ENCODE measurements at places on chromosomes 7 and 10.

DNA sequence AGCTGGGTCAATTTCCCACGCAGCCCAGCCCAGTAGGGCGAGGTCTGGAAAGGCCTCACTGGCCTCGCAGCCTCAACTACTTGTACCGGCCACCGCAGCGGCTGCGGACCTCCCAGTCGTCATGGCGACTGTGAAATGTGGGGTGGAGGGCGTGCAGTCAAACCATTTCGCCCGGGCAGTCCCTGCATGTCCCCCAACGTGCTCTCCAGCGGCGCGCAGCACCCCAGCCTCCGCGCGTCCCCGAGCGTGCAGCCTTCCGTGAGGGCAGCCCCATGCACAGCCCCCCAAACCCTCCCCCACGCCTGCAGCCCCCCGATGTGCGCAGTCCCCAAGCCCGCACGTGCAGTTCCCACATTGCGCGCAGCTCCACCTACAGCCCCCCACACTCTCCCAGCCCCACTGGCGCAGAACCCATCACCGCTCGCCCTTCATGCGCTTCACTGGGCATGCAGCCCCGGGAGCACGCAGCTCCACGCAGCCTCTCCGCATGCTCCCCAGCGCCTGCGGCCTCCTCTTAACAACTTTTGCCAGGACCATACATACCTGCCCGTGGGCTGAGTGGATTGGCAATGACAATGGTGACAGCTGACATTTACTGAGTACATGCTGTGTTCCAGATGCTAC is 34.5 kb upstream of the SFTPD start:
- DNase-seq, result no peak

GRCh38 chr7:46912692-46913091 is 669.2 kb downstream of the TNS3 start:
- no peak for DNase-seq

GRCh38 chr10:83373671-83374070 is 765.6 kb upstream of the GHITM start:
- DNase-seq, result no peak

DNA sequence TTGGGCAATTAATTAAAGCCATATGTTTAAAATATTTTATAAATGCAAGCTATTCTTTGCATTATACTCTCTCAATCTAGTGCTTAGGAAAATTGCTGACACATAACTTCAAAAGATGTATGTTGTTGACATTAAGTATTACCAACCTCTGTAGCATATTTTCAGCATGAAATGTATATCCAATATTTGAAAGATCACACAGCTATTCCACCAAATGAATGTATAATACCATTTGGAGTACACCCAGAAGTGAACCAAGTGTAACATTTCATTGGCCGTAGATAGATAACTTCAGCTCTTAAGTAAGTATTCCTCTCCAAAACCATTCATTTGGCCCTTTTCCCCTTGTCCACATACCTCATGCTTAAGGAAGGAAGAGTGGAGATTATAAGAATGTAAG is 104.6 kb downstream of the HECTD2 start:
- no peak for DNase-seq

- no peak for DNase-seq
These were observed 63.1 kb downstream of the VWA2 start for GRCh38 chr10:114301951-114302710.

- DNase-seq, result no peak
These were observed 10.1 kb downstream of the UNCX start for GRCh38 chr7:1242606-1243289.

DNA sequence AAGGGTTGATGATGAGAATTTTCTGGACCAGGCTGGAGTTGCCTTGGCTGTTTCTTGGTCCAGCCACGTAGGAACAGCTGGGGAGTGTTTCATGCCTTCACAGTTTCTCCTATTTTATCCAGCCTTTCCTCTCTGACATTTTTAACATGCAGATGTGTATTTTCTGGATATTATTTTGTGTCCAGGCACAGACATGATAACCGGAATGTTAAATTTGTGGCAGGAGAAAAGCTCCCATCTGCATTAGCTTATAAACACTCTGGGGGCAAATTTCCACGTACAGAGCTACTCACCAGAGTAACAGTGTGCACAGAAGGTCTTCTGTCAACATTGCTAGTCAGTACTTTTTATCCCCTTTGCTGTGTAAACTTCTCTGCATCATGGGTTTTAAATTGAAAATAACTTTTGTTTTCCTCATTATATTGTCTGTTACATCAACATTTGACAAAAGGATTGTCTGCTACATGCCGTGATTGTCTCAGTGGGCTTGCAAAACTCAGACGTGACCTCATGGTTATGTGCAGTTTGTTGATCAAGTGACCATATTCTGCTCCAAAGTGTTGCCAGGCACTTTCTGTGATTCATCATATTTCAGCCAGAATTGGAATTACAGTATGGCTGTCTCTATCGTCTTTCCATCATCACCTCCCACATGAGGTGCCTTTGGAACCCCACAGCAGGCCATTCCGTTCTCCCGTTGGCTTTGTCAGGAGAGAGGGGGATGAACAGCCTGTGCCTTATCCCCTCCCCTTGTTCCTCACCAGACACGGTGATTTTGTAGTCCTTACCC is 41.4 kb downstream of the INSYN2A start:
- DNase-seq, result no peak

GRCh38 chr10:60842694-60843093 is 64.4 kb downstream of the CDK1 start:
- DNase-seq, result no peak

DNA sequence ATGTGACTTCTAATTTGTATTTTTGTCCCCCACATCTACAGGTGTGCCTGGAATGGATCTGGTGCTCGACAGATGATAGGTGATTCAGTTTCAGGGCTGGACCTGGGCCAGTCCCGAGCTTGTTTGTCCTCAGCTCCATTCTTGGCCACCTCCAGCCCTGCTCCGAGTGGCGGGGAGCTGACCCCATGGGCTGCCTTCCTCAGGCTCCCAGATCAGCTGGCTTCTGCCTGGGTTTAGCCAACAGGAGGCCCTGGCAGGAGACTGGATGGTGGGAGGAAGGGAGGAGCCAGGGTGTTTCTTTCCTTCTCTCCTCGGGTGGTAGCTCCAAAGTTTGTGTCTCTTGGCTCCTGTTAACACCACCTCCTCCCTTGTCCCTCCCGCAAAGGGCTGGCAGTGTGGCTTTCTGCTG is 75.2 kb downstream of the CDH23 start:
- DNase-seq, result no peak

- no peak for DNase-seq
These were observed 1.3 kb downstream of the ELN start for GRCh38 chr7:74029089-74029785.

- no peak for DNase-seq
These were observed 449.5 kb downstream of the CALN1 start for GRCh38 chr7:71962636-71963035.

DNA sequence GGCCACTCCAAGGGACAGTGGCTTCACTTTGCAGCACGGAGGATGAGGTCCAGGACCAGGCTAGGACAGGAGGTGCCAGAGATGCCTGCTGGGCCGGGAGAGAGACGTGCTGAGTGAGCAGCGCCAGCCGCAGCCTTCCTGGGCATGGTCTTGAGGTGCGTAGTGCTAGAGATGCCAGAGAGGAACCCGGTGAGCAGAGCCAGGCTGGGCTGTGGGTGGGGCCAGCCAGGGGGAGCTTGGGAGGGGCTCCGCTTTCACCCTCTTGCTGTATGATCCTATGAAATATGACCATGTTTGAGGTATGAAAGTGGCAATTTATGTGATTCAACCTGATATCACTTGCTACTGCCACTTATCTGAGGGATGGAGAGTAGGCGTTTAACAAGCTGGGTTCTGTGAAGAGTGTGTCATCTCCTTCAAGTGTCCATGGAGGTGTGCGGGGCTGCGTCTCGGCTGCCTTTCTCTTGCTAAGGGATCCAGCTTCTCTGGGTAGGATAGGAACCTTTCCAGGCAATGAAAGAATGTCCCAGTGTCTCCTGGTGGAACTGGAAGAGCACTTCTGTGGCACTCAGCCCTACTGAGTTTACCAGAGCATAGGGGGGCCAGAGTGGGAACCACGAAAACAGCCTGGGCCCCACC is 518.4 kb upstream of the FOXK1 start:
- DNase-seq, result no peak

GRCh38 chr10:12448729-12449391 is 99.5 kb downstream of the CAMK1D start:
- DNase-seq, result no peak

DNA sequence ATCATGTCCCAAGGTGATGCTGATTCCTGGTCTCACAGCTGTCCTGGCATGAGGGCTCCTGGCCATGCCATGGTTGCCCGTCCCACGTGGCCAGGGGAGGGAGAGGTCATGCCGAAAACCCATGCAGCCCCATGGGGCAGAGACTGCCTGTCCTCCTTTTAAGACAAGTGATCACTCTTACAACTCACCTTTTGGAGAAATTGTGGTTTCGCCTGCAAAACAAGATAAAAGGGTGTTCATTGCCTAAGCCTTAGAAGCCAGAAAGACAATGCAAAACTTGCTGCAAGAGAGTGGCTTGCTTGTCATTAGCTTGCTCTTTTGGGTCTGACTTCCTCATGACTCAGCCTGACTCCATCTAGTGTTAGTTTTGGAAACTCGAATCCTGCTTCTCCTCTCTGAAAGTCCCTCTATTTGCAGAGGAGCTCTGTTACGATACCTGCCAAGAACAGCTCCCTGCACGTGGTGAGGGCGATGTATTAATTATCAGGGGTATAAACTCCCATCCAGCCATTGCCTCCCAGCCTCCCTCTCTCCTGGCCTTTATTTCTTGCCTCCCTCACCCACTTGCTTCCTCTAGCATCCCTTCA is 26.7 kb downstream of the TMEM273 start:
- DNase-seq, result no peak

DNA sequence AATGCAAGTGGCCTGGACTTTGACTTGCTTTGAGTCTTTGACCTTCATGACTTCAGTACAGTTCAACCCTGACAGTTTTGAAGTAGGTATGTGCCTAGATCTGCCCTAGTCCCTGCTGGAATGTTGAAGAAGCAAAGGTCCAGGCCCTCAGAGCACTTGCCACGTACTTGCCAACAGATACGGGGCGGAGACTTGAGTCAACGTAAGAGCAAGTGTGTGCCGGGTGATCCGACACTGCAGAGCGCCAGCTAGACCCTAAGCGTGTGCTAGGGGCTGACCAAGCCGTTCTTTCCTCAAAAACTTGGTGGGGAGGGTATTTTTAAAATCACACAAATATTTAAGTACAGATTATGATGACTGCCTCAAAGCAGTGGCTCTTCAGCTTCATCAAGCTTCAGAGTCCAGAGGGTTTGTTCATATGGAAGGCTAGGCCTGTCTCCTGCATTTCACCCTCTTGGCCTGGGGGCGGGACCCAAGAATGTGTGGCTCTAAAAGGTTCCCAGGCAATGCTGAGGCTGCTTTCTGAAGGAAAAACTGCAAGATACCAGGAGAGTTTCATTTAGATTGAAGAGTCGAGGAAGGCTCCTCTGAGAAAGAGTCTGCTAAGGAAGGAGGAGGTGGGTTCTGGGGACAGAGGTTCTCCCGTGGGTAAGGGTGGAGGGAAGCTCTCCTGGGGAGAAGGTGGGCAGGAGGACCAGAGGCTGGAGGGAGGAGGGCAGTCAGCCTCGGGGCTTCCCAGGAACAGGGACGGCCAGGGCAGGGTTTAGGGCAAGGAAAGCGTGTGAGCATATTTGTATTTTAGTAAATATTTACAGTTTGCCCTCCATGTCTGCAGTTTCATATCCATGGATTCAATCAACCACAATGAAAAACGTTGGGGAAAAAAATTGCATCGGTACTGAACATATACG is 160.3 kb downstream of the EGFR start:
- DNase-seq, result no peak

DNA sequence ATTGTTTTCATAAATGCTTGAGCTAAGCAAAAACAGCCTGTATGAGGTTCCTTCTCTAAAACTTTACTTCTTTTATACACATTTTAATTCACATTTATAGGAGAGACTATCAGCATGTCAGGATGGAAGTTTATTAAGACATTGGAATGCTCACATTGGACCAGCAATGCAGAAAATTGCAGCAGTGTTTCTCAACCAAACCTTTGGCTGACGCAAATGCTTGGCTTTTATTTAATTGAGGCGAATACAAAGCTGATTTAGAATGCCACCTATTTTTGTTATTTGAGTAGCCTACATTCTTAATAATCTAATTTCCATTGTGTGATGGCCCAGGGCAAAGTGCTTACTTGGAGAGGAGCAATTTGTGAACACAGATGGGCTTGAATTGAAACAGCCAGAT is 283.2 kb downstream of the ARL4A start:
- no peak for DNase-seq

- no peak for DNase-seq
These were observed 37.8 kb downstream of the IFIT5 start for GRCh38 chr10:89452193-89452592.

DNA sequence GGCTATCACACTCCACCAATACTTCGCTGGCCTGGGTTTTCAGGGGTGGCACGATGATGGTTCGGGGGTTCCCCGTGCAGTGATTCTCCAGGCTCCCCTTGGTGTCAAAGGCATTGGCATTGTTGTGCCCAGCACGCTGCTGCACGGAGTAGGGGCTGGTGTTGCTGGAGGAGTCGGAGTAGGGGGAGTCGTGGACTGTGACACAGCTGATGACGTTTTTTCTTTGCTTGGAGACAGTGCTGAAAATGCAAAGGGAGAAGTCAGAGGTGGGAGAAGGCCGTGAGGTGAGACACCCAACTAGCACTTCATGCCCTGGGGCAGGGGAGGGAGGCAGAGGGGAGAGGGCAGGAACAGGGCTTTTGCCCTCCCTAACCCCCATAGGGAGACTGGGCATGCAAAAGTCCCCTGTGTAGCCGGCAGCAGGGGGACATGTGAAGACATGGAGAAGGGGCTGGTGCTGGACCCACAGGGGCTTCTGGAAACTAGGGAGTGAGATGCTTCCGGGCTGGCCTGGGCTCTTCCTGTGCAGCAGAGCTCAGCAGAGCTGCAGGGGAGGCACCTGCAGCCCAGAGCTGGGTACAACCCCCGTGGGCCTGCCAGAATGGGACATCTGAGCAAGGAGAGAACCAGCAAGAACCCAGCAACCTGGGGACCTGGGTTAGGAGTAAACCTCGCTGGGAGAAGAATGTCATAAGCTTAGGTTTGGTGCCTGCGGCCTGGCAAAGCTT is 60.5 kb downstream of the CLEC2L start:
- no peak for DNase-seq

- no peak for DNase-seq
These were observed 198.7 kb downstream of the AHR start for GRCh38 chr7:17497136-17497535.

DNA sequence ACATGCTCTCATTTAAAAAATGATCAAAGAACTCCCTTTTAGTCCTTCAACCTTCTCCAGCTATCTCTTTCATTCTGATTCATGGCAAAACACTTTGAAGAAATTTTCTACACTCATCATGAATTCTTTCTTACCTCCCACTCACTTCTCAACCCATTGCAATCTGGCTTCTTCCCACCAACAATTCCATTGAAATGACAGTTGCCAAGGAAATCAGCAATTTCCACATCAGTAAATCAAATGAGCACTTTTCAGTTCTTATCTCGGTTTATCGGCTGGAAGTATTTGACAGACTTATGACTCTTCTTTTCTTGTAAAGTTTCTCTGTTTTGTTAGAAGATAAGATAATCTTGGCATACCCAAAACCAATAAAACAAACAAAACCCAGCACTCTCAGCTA is 99.1 kb upstream of the CACNA2D1 start:
- no peak for DNase-seq

GRCh38 chr7:16708511-16708910 is 45.0 kb upstream of the TSPAN13 start:
- DNase-seq, result no peak

GRCh38 chr7:48742079-48742798 is 182.1 kb upstream of the CDC14C start:
- DNase-seq, result no peak
